ENCODE measurements at places on chromosomes 13 and 19.

- DNase-seq: no peak
These were observed 5.8 kb downstream of the CRYL1 start for GRCh38 chr13:20519875-20520274.

- DNase-seq: no peak
These were observed 4.0 kb upstream of the ZNF628 start for GRCh38 chr19:55472463-55472862.

DNA sequence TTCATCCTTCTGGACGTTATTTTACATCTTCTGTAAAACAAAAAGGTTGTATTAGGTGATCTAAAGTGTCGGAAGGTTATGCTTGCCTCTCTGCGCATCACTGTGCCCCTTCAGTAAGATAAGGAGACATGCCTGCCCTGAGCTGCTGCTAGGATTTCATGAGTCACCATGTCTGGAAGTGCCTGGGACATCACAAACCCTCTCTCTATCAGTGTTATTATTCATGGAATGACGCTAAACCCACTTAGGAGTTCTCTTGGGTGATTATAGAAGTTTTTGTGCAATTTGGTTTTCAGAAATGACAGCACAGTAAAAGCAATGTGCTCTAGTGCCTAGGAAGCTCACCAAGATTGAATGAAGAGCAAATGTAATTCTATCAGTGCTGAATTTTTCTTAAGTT lies 617.7 kb downstream of the DCT start:
- DNase-seq: no peak

GRCh38 chr19:50843701-50844221 lies 10.4 kb upstream of the KLK15 start:
- no peak for DNase-seq
